ENCODE measurements at places on chromosomes 4 and X.
A peak's percentile ranks its signal among the peaks of the same experiment; 100 is the strongest.

- ATAC-seq: peak; percentile 69
These were observed at the start of gene GRPR for GRCh38 chrX:16123222-16123786. GRPR (plus strand) TSS chrX:16123565; CDS start chrX:16123954, 389 bp downstream.

DNA sequence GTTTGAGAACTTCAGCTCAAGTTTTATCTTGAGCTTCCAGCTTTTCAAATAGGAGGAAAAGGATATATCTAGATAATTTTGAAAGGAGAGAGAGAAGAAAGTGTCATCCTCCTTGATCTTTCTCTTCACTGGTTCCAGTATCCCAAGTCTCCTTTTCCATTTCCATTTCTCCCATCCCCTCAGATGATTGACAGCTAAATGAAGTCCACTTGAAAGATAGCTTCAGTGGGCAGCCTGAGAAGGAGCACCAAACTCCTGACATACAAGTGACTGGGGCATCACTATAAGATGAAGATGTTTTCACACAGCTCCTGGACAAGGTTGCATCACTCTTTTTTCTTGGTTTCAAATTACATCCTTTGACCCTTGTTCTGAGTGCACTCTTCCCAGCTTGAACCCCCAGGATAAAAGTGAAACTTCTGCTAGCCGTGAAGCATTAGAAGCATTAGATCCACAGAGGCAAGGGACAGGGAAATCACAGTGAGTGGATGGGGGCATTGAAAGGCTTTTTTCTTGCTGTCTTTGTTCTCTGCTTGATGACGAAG lies 17.5 kb upstream of the MAGEA10 start:
- no peak for ATAC-seq

DNA sequence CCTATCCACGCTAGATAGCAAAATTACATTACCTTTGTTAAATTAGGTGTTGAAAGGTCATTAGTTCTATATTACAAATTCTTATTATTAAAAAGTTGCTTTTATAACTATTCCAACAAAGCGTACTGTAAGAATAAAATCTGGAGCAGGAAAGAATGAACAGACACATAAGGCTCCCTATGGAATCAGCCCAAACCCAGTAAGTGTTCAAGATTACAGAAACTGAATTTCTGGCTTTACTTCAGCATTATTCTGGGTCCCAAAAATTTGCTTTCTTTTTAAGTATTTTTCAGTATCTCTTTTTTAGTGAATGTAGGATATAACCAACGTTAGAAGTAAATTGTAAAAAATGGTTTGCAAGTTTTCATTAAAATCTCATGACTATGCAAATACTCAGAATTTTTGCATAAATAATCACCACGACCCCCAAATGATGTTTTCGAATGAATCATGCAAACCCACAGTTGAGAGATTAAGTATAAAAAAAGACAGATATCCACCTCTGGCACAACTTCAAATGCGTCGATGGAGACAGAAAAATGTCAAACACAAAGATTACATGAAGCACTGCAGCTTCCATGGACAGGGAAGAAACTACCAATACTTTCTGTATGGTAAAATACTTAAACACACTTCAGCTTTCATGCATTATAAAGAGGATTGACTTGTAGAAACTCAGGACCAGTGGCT lies 238.5 kb downstream of the RASL11B start:
- ATAC-seq: no peak

GRCh38 chr4:83751336-83751949 lies 215.5 kb downstream of the GPAT3 start:
- no peak for ATAC-seq

DNA sequence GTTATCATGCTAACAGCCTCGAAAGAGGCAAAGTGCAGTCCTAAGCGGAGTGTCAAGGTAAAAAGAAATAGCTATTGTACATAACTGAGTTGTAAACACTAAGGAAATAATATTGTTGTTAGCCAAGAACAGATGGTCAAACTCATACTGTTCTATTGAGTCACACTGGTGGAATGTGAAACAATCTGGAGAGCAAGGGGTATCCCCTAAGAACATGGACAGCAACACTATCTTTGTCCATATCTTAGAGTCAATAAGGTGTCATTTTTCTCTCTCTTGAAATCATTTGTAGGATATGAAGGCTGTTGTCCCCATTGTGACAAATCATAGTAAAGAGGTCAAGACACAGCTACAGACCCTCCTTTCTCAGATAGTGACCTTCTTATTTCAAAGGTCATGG lies 4.5 kb upstream of the PDGFC start:
- ATAC-seq: no peak

- no peak for ATAC-seq
These were observed 133.1 kb downstream of the AFAP1 start for GRCh38 chr4:7806338-7807090.

DNA sequence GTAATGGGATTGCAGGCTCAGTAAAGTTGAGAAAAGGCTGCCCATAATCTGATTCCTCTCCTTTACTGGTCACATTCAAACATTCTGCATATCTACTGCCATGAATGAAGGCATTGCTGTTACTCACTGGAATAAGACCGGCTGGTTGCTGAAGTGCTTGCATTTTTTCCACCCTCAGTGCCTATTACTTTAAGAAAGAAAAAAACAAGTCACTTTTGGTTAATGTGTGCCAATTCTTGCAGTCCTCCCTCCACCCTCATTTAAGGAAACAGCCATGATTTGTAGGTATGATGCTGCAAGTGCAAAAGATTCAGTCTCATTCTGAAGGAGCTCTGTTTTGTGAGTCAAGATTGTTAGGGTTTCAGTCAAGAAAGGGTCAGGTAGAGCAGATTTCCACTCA lies 94.9 kb downstream of the EMCN start:
- no peak for ATAC-seq

- ATAC-seq: no peak
These were observed 868.0 kb downstream of the FAT4 start for GRCh38 chr4:126182786-126183185.

GRCh38 chr4:38865445-38865844 lies 2.2 kb upstream of the FAM114A1 start:
- peak; percentile 28 for ATAC-seq

DNA sequence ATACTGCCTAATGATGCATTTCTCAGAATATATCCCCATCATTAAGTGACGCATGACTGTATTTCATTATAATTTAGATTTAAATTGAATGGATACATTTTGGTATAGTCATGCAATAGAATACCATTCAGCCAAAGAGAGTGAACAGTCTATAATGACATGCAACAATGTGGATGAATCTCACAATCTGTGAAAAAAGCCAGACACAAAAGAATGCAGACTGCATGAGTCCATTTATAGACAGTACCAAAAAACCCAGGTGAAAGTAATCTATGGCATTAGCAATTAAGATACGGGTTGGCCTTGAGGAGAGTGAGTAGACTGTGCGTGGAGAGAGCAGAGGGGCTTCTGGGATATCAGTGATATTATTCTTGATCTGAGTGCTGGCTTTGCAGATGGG lies 239.7 kb upstream of the PGRMC2 start:
- no peak for ATAC-seq

DNA sequence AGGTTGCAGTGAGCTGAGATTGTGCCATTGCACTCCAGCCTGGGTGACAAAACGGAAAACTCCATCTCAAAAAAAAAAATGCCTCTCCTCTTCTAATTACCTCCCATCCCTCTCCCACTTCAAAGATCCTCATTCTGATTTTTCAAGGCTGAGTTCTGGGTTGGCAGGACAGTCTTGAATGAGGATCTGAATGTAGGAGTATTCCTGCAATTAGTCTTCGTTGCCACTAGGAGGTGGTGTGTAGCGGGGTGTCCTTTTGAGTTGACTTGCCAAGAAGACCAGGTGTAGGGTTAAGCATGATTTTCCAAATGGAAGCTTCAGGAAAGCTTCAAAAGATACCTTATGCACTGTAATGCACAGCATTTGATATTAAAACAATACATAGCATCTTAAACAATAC lies 169.9 kb downstream of the ASMT start:
- no peak for ATAC-seq

GRCh38 chr4:121555315-121556107 lies 141.3 kb downstream of the ANXA5 start:
- ATAC-seq: no peak

- no peak for ATAC-seq
These were observed 5.0 kb upstream of the GPR174 start for GRCh38 chrX:79139446-79139845.

DNA sequence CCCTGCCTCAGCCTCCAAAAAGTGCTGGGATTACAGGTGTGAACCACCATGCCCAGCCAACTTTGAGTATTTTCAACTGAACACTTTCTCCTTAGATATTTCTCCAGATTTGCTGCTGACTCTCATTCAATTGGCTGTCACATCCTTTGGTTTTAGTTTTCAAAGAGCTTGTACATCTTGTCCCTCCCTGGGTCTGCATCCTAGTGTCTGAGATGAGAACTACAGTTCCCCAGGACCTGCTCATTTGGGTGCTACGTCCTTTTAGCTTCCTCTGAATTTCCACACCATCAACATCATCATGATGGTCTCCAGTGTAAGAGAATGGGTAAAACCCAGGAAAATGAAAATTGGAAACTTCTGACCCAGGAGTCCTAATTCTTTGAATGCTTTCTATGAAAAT lies 312.9 kb downstream of the NLGN4X start:
- no peak for ATAC-seq

DNA sequence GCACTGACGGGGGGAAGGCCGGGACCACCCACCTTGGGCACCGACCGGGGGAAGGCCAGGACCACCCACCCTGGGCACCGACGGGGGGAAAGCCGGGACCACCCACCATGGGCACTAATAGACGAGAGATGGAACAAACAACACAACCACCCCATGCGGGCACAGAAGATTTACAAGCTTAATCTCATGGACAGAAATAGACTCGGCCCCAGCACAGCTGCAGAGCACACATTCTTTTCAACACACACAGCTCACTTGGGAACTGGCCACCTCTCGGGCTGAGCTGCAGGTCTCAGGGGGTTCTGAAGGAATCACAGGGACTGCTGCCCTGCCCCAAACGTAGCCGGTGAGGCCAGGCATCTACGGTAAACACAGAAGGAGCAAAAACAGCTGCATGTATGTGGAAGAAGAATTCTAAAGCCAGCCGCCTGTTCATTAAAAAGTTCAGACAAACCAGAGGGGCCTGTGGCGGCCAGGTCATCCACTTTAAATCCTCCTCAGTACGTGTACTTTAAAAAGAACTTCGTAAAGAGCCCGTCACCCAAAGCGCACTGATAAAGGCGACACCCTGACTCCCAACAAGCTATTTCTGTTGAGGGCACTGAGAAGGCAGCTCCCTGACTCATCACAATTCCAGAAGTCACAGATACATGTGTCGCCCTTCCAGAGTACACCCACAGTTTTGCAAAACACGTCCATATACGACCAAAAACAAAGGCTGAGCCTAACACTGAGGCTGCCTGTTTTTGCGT lies 17.7 kb downstream of the PPP2R3B start:
- no peak for ATAC-seq

- ATAC-seq: no peak
These were observed 38.6 kb downstream of the EVC start for GRCh38 chr4:5749568-5749967.

DNA sequence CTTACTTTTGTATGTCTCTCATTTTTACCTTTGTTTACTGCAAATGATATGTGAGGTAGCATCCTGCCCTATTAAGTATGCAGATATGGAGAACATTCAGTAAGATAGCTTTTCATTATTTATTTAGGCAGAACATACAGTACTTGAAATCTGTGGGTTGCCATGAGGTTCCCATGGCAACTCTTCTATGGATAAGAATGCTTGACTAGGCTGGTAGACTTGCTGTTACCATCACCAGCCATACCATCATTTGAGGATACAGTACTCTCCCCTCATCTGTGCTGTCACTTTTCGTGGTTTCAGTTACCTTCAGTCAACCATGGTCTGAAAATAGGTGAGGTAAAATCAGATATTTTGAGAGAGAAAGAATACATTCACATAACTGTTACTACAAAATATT lies 56.7 kb downstream of the NAF1 start:
- no peak for ATAC-seq

DNA sequence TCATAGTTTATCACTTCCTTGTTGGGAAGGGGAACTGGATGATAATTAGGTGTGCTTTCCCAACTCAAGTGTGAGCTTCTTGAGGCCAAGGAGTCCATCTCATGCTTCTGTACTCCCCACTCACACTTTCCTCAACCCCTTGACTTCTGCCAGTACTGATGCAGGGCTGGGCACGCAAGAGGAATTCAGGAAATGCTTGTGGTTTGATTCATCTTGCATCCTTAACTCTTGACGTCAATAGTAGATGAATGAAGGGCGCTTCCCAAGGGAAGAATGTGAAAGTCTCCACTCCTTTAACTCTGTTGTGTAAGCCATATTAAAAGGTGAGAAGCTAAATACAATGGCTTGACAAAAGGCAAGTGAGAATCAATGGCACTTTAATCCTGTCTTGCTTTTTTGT lies 101.8 kb downstream of the AGTR2 start:
- no peak for ATAC-seq

GRCh38 chr4:11729548-11729947 lies 300.9 kb upstream of the HS3ST1 start:
- ATAC-seq: no peak
